ENCODE measurements at places on chromosomes 5 and 9. TPM values are rescaled to one million over a fixed set of nuclear protein-coding genes. Genes with fewer than 3 reads are reported as not detected.

DNA sequence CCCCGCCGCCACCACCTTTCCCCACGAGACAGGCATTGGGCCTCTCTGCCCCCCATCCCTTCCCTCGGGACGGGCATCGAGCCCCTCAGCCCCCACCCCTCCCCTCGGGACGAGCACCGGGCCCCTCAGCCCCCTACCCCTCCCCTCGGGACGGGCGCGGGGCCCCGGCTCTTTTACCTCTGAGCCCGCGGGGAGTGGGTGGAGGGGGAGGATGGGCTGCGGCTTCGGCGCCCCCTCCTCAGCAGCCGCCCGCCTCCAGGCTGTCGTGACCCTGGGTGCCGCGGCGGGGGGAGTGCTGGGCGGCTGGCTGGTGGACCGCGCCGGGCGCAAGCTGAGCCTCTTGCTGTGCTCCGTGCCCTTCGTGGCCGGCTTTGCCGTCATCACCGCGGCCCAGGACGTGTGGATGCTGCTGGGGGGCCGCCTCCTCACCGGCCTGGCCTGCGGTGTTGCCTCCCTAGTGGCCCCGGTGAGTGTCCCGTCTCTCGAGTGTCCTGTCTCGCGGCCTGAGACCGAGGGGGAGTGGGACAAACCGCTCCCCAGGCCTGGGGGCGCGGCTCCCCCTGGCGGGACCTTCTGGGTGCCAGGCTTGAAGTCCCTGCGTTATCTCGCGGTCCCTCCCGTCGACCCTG, 791 bp downstream of the SLC2A8 start:
- H3K4me3 ChIP-seq, result peak overlapping the region; percentile 68
- H3K27me3 ChIP-seq, result peaks cover 22% of the 10 kb centered on the region
- H3K27ac ChIP-seq, result peak overlapping the region; percentile 47

DNA sequence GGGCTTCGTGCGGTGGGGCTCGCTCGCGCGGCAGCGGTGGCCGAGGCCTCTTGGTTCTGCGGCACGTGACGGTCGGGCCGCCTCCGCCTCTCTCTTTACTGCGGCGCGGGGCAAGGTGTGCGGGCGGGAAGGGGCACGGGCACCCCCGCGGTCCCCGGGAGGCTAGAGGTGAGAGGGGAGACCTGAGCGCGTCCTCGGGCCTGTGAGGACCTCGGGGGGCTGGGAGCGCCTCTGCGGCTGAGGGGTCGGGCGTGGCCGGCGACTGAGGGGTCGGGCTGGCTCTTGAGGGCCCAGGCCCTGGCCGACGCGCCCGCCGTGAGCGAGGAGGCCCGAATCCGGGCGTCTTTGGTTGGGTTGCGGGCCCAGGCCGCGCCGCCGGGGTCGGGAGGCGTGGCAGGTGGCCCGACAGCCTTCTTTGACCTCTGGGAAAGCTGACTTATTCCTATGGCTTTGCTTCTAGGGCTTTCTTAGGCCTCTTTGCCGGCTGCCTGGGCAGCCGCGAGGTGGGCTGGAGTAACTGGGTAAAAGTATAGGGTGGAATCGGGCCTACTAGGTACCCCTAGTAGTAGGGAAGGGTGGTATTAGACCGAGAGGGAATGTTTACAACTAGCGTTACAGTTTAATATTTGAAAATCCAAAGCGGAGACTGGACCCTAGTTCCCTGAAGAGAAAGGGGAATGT, at the start of gene CANX:
Gene CANX (plus strand): TSS at position 33 of the 681 bp plus-strand sequence. CDS start 6,715 bp downstream, outside the sequence.
- peaks cover 38% of the 10 kb centered on the region for H3K36me3 ChIP-seq
- H3K4me3 ChIP-seq, result peak within 1 kb of the TSS; percentile 93
- no peak for DNase-seq
- peaks cover 44% of the 10 kb centered on the region for H3K4me1 ChIP-seq
- peak within 1 kb of the TSS; percentile 99 for H3K27ac ChIP-seq

- H3K27me3 ChIP-seq, result no peaks in the 10 kb centered on the region
- no peak overlapping the region for H3K4me3 ChIP-seq
- no peak for DNase-seq
- no peak overlapping the region for H3K27ac ChIP-seq
Observed at GRCh38 chr9:124496463-124496862, 10.7 kb downstream of the NR5A1 start.

GRCh38 chr5:10262121-10262774, 12.2 kb downstream of the CCT5 start:
- no peak for DNase-seq
- H3K4me1 ChIP-seq, result peaks cover 7% of the 10 kb centered on the region
- H3K36me3 ChIP-seq, result peaks cover 78% of the 10 kb centered on the region
- no peak overlapping the region for H3K27ac ChIP-seq
- no peak overlapping the region for H3K4me3 ChIP-seq

DNA sequence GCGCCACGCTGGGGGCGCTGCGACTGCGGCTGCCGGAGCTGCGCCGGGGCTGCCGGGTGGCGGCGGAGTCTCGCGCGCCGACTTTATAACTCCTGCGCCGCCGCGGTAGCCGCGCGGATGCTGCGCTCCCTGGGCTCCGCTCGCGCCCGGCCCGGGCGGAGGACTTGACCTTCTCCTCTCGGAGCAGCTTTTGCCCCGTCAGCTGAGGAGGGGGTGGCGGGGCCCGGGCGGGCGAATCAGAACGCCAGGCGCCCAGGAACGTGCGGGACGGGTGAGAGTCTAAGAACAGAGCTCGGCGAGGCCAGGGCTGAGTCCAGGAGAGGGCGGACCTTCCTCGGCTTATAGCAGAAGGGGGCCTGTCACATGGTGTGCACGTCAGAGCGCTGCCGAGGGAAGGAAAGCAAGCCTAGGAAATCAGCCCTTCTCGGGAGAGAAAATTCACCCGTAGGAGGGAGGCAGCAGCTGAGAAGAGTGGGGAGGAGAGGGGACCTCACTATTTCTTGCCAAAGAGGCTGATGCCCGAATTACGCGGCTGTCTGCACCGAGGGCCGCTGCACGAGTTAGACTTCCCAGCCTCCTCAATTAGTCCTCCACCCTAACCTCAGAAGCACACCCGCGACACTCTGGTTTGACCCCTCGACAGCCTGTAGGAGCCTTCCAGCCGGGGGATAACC, at the start of gene FOXD1:
Gene FOXD1 (minus strand): TSS at position 315 of the 674 bp plus-strand sequence. CDS start 415 bp downstream, outside the sequence.
- H3K27ac ChIP-seq, result peak within 1 kb of the TSS; percentile 69
- H3K4me3 ChIP-seq, result peak within 1 kb of the TSS; percentile 73
- DNase-seq, result peak; percentile 67
- H3K27me3 ChIP-seq, result peaks cover 83% of the 10 kb centered on the region
- H3K36me3 ChIP-seq, result peaks cover 2% of the 10 kb centered on the region
- H3K4me1 ChIP-seq, result peaks cover 18% of the 10 kb centered on the region

- DNase-seq, result no peak
- H3K4me3 ChIP-seq, result no peak overlapping the region
- H3K36me3 ChIP-seq, result no peaks in the 10 kb centered on the region
- no peaks in the 10 kb centered on the region for H3K27me3 ChIP-seq
- H3K4me1 ChIP-seq, result no peaks in the 10 kb centered on the region
Observed at GRCh38 chr5:93161661-93162654, 419.1 kb downstream of the NR2F1-AS1 start.

PAPPA gene
- not detected for total RNA-seq
